ENCODE measurements at places on chromosomes 6 and 20.

DNA sequence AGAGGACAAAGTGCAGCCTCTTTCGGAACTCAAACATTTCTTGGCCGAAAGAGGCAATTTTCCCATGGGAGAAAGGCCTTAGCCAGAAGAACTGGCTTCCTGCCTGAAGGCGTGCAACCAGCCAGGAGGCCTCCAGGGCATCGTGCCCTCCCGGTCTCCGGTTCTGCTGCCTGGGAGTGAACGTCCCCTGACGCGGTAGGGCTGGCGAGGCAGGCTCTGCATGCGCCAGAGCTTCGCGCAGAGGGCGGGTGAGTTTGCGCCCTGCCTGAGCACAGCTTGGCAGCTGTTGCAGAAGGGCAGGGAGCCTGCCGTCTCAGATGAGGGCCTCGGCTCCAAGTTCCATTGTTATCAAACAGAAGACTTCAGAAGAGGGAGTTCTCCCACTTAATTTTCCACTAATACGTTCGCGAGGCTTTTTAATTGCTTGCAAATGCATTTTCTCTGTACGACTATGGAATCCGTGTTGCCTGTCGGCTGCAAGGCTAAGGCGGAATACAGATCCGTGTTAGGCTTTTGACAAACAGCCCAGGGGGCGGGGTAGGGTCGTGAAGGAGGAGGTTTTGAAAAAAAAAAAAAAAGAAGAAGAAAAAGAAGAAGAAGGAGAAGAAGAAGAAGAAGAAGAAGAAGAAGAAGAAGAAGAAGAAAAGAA is 5.5 kb upstream of the TFAP2D start:
- DNase-seq: peak; percentile 18

GRCh38 chr20:51016521-51016920 is 6.4 kb downstream of the KCNG1 start:
- no peak for DNase-seq

GRCh38 chr6:102853249-102853955 is 1459.9 kb downstream of the GRIK2 start:
- no peak for DNase-seq

DNA sequence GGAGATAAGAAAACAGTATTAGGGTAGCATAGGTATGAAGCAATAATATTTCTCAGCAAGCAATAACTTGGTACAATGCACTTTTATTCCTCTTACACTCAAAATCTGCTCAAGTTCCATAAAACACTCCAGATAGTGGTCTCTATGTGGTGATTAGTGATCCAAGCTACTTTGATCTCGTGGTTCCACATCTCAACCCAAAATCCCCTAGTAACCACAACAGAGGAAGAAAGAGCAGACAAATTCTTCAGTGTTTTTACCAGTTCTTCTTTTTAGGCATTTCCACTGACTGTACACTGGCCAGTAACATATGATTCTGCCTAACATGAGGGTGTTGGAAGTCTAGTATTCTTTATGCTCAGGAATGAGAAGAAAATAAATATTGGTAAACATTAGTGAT is 309.0 kb upstream of the PTCHD4 start:
- DNase-seq: no peak

- no peak for DNase-seq
These were observed 11.0 kb upstream of the TCP11 start for GRCh38 chr6:35152067-35152707.

- DNase-seq: no peak
These were observed 23.9 kb downstream of the EDN1 start for GRCh38 chr6:12313992-12314589.

DNA sequence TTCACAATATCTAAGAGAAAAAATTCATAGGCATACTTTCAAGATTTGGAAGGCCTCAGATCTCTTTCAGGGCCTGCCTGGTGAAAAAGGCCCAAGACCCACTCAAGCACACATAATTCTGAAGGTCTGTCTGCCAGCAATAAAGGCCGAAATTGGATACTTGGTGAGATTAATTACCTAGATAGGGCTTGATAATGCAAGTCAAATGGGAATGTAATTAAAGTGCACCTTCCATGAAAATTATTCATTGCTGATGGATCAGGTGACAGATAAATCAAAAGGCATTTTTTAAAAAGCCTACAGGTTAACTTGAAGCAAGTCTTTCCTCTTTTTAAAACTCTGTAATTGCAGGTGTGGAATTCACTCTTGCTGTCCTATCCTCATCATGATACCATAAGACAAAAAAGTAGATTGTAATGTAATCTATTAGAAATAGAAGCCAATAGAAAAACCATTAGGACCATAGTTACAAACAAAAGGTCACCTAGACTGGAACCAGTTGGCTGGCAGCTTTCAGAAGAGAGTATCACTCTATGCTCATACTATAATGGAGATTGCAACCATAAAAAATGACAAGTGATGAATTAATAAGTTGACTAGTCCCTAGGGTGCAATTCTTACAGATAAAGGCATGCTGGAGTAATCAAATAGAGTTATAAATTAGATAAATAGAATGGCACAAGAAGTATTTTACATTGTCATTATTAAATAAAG is 77.3 kb downstream of the EPHA7 start:
- no peak for DNase-seq

DNA sequence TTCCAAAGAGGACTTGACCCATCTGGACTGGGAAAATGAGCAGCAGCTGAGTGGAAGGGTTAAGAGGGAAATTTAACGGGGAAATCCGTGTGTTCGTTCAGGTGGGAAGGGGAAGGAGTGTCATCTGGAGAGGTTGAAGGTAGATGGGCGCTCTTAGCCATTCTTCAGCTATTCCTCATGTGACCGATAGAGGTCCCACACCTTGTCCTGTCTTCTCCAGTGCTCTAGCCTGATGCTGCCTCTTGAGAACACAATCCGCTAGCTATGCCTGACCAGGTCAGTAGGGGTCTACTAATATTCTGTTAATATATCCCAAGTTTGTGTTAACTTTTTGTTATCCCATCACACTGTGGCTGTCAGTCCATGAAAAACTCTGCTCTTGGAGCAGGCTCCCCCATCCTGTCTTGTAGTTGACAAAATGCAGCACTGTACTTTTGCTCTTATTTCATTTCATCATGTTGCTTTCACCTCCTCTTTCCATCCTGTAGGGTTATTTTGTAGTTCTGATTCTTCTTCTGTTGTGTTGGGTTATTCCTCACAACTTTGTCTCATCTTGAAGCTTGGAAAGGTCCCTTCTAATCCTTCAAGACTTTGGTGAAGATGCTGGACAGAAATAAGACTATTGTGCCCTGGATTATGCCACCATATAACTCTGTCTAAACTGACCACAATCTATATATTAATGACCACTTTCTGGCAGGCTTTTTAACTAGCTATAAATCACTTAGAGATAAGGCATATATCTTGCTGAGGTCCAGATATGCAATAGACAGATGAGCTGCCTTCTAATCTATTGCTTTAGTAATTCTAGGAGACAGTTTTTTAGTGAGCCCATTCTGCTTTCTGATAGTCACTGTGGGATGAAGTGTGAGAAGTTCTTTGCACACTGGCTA is 123.4 kb upstream of the SUPT3H start:
- no peak for DNase-seq

GRCh38 chr20:11675920-11676629 is 241.6 kb upstream of the BTBD3 start:
- no peak for DNase-seq

DNA sequence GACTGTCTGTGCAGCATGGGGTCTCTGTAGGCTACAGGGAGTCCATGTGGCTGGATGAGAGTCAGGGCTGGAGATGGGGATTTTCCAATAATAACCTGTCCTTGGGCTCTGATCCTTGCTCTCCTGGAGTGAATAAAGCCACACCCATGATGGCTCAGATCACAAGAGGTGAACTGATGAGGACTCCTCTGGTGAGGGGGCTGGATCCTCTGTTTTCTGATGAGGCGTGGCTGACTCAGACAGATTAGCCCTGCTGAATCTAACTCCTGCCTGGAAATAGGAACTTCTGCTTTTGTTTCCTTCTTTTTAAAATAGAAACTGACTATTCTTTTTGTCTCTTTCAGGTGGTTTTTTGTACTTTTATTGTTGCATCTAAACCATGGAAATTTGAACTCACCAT is 27.0 kb downstream of the CST9L start:
- DNase-seq: no peak

- peak; percentile 61 for DNase-seq
These were observed 37.8 kb downstream of the RAB44 start for GRCh38 chr6:36735110-36736071.
